ENCODE measurements at places on chromosomes 13 and 19. TPM values are rescaled to one million over a fixed set of nuclear protein-coding genes. Genes with fewer than 3 reads are reported as not detected.

DNA sequence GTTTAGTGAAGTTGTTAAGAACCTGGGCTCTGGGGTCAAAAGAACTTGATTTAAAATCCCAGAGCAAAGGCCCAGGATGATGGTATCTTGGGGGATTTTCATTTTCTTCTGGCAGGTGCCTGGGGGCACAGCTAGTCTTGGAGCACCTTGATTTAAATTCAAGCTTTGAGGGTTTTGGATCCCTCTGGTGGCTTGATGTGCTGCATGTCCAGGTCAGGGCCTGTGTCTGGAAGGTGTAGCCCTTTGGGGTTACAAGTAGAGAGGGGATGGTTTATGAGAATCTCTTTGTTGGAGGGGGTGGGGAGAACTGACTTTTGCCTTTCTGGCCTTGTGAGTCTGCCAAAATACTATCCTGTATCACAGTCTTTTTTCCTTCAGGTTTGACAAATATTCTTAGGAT is 55.8 kb downstream of the AKAP11 start:
- DNase-seq, result no peak

DNA sequence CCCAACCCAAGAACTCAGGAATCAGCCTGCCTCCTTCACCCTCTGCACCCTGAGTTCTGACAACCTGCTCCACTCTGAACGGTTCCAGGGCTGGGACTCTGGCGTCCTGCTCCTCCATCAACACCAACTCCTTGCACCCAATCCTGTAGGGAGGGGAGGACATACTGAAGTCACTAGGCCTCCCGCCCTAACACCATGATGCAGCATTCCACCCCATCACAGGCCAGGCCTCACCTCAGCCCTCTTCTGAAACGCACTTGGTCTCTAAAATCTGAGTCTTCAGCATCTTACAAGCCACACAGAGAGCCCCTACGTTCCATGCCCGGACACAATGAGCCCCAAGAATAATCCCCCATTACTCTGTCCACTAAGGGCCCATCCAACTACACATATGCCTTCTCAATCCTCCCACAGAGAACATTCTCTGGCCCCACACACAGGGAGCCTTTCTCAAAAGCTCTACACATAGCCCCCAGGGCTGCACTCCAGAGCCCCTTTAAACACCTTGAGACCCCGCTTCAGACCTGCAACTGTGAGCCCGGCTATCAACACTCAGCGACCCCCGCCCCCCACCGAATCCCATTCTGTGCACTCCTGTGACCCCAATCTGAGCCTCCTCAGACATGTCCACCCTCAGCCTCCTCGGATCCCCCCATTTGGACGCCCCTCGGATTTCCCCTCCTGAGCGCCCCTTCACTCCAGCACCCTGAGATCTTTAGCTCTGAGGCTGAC is 567 bp downstream of the ALKBH6 start:
- no peak for DNase-seq

DNA sequence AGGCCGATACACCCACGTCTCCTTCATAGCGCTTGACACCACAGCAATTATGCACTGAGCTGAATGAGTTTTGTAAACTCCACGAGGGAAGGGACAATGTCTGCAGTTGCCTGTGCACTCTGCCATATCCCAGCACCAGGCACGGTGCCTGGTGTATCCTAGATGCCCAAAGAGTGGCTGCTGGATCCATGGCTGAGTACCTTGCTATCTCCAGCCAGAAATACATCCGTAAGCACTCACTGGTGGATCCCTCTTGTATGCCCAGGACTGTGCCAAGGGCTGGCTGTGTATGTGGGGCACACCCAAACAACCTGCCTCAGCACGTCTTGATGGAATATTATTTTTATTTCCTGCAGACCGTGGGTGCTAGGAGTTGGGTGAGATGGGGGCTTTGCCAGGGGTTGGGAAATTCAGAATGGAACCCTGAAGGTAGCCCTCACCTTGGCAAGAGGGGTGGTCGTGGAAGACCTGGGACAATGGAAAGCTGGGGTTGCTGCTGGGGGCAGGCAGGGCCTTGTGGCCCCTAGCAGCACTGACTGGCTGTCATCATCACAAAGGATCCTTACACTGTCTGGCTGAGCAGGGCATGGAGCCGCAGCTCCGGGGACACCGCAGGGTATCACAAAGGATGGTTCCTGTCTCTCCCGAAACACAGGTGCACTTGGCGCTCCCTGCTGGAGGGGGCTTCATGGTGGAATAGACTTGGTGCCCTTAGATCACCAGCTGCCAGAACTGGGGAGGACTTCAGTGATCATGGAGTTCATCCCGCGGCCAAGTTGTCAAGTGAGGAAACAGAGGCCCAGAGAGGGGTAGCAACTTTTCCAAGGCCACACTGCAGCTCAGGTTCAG is 131.3 kb downstream of the URI1 start:
- DNase-seq, result no peak

Gene ARHGEF1
- total RNA-seq, result 85.6 TPM

Gene SLC25A30
- 25.3 TPM for total RNA-seq

Gene CABP5
- not detected for total RNA-seq

Gene PPP1R12C
- total RNA-seq, result 59.8 TPM

Data from foreskin keratinocyte (primary cell).